ENCODE measurements at places on chromosomes 7 and 10.

DNA sequence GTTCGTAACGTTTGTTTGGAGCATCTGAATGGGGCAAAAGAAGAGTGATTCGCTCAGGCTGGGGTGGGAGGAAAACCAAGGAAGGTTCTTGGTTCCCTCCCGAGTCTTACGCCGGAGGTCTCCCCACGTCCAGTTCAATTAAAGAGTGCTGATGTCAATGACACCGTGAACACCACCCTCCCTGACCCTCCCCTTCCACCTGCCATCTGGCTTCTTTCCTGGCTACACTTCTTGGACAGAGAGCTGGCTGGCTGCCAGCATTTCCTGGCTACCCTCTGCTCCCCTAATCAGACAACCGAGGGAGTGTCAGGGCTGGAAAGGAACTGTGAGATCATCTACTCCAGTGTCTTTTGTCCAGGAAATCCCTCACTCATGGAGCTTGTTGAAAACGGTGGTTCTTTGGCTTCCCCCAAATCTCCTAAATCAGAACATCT lies 24.1 kb upstream of the FFAR4 start:
- DNase-seq, result peak; percentile 28

DNA sequence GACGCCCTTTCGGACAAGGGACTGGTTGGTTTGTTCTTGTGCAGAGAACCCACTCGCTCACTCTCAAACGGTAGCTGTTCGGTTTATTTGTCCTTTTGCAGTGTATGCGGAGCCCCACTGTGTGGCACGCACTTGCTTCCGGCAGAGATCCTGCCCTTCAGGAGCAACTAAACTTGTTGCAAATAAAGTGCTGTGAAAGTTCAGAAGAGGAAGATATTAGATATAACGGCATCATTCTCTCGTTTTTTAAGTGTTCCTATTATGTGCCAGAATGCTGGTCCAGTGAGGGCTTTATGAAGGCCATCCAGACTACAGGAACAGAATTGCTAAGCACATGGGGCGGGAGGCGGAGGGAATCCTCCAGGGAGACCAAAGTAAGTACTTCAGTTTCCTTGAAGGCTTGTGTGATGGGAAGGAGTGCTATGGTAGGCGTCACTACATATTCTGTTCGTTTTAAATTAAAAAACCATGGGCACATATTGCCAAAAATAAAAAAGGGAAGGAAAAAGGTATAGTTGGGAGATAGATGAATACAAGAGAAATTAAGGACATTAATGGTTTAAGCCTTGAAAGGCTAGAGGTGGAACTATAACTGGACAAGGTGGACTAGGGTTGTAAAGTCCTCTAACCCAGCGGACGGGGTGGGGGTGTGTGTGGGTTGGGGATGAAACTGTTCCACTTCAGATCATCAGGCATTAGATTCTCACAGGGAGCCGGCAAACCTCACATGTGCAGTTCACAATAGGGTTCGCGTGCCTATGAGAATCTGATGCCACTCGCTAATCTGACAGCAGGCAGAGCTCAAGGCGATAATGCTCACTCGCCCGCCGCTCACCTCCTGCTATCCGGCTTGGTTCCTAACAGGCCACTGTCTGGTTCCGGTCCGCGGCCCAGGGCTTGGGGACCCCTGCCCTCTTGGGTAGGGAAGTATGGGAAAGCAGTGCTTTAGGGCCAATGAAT lies 704 bp upstream of the ERLIN1 start:
- DNase-seq, result peak; percentile 50

- DNase-seq, result no peak
Observed at GRCh38 chr7:158351481-158351880, 236.1 kb downstream of the PTPRN2 start.

GRCh38 chr7:126005064-126005463 lies 1075.4 kb upstream of the POT1 start:
- no peak for DNase-seq

- DNase-seq, result no peak
Observed at GRCh38 chr7:157816086-157816485, 479.3 kb downstream of the DNAJB6 start.

GRCh38 chr10:122740640-122741039 lies 41.0 kb upstream of the C10orf120 start:
- DNase-seq, result no peak

DNA sequence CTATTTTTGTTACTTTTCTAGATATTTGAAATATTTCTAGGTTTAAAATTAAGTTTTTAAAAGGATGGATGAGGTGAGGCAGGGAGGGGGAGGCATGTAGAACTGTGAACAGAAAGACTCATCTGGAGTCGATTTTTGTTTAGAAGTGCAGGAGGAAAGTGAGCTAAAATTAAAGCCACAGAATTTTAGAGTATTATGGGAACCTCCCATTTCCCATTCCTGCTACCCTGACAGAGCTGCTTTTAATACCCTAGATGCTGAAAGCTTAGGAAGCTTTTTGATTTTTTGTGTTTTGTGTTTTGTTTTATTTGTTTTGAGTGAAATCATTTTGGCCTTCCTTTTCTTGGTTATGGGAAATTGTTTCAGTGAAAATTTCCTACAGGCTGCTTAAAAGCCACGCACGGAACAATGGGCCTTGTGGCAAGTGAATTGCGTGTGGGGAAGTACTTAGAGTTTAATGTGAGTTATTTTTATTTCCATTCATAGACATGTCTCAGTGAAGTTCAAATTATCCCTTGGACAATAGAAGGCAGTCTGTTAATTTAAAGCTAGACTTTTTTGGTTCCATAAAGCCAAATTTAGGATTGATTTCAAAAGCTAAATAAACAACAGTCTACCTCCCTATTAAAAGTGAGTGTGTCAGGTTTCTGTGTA lies 102.0 kb upstream of the HDAC9 start:
- DNase-seq, result no peak

DNA sequence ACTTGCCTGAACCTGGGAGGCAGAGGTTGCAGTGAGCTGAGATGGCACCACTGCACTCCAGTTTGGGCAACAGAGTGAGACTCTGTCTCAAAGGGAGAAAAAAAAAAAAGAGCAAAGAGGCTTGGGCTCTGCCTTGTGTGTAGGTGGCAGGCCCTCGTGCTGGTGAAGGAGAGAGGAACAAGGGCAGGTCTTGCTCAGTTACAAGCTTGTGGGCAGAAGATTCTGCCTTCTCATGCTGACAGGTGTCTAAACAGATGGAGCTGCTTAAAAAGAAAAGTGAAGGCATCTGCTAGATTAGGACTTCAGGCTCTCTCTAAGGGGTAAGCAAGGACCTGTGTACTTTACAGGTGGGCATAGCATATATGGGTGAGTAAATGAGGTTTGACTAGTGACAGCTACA lies 65.5 kb upstream of the TRIM8 start:
- no peak for DNase-seq

- peak; percentile 25 for DNase-seq
Observed at GRCh38 chr7:151327659-151328058, 14.0 kb upstream of the NUB1 start.

- no peak for DNase-seq
Observed at GRCh38 chr7:104362756-104363155, 34.4 kb downstream of the LHFPL3 start.

GRCh38 chr7:129989466-129989865 lies 36.7 kb upstream of the UBE2H start:
- DNase-seq, result no peak

DNA sequence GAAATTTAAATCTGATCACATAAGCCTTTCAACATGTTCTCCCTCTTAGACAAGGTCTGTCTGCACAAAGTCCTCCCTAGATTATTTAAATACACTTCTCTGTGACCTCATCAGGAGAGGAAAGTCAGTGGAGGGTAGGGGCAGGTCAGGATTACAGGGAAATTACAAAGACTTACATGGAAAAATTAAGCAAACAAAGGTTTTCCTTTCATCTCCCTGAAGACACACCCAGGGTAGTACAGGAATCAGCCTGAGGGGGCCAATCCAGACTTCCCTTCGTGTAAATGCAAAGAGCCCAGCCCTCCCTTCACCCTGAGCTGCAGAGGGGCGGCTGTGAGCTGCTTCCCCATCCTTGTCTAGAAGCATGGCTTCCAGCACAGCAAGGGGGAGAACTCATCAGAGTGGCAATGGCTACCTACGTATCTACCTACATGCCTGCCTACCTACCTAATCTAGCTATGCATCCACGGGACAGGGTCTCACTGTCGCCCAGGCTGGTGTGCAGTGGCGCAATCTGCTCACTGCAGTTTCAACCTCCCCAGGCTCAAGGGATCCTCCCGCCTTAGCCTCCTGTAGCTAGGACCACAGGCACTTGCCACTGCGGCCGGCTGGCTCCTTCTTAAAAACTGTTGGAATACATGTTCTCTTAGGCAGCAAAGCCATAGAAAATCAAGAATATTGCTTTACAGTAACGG lies 33.2 kb downstream of the PITRM1 start:
- no peak for DNase-seq

GRCh38 chr10:97445357-97445721 lies 467 bp downstream of the EXOSC1 start:
- no peak for DNase-seq

All from fibroblast of skin of scalp (primary cell).